ENCODE measurements at places on chromosomes 11 and 22.

GRCh38 chr11:102451681-102452460 is 694 bp downstream of the TMEM123 start:
- peak; percentile 52 for DNase-seq
- H3K36me3 ChIP-seq: no peaks in the 10 kb centered on the region
- peak overlapping the region; percentile 91 for H3K4me3 ChIP-seq
- H3K4me1 ChIP-seq: peaks cover 12% of the 10 kb centered on the region

- no peaks in the 10 kb centered on the region for H3K27me3 ChIP-seq
- no peaks in the 10 kb centered on the region for H3K4me1 ChIP-seq
- no peak overlapping the region for H3K4me3 ChIP-seq
- no peak for DNase-seq
Observed at GRCh38 chr11:60336767-60337391, 9.8 kb downstream of the MS4A6E start.

GRCh38 chr11:11206484-11206883 is 146.6 kb downstream of the CSNK2A3 start:
- H3K4me3 ChIP-seq: no peak overlapping the region
- H3K27ac ChIP-seq: no peak overlapping the region
- no peak for DNase-seq
- no peaks in the 10 kb centered on the region for H3K36me3 ChIP-seq
- H3K4me1 ChIP-seq: no peaks in the 10 kb centered on the region

DNA sequence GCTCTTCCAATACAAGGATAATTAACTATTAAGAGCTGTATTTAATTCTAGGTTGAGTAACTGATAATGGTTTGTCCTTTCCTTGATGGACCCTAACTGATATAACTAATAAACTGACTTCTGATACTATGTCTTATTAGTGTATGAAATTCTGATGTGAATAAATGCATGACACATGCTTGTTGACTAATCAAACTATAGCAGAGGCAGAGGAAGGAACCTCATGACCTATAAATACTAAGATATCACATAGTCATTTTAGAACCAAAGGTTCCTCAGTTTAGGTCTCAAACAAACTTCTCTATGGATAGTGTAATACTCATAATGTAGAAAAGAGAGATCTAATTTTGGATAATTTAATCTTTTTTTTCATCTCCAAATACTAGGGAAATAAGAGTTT is 4.8 kb upstream of the HBD start:
- H3K27me3 ChIP-seq: no peaks in the 10 kb centered on the region
- H3K36me3 ChIP-seq: no peaks in the 10 kb centered on the region
- no peaks in the 10 kb centered on the region for H3K4me1 ChIP-seq
- no peak overlapping the region for H3K27ac ChIP-seq

GRCh38 chr11:124581817-124582216 is 12.0 kb downstream of the OR8A1 start:
- H3K27me3 ChIP-seq: no peaks in the 10 kb centered on the region
- no peak overlapping the region for H3K4me3 ChIP-seq
- H3K27ac ChIP-seq: no peak overlapping the region
- no peak for DNase-seq

- H3K27me3 ChIP-seq: no peaks in the 10 kb centered on the region
- no peaks in the 10 kb centered on the region for H3K36me3 ChIP-seq
- no peak overlapping the region for H3K4me3 ChIP-seq
- no peaks in the 10 kb centered on the region for H3K4me1 ChIP-seq
- DNase-seq: no peak
Observed at GRCh38 chr11:78646564-78647185, 72.0 kb upstream of the NARS2 start.

Data from breast epithelium (tissue), 4 donors.